ENCODE measurements at places on chromosomes 7 and 10.

DNA sequence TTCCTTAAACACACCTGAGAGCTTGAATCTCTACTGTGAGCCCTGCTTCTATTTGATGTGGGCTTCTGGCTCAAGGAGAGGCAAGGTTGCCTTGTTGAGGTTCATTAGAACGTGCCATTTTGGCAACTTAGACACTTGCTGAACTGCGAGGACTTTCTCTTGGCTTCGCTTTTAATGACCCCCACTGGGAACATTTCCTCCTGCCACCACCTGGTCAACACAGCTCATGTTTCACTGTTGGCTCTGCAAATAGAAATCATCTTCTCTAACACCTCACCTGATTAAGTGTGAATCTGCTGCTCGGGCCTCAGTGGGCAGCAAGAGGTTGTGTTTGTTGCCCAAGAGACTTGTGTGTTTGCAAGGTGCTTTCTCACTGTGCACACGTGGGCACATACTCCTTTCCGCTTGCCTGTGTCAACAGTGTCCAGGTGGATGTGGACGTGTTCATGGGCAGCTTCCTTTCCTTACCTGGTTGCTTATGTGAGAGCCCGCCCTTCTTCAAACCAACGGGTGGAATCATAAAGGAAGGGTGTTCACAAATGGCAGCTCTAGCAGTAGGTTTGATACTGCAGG lies 147.0 kb downstream of the NRP1 start:
- DNase-seq: no peak

- no peak for DNase-seq
Measured at GRCh38 chr7:25124465-25125136, 459 bp downstream of the CYCS start.

DNA sequence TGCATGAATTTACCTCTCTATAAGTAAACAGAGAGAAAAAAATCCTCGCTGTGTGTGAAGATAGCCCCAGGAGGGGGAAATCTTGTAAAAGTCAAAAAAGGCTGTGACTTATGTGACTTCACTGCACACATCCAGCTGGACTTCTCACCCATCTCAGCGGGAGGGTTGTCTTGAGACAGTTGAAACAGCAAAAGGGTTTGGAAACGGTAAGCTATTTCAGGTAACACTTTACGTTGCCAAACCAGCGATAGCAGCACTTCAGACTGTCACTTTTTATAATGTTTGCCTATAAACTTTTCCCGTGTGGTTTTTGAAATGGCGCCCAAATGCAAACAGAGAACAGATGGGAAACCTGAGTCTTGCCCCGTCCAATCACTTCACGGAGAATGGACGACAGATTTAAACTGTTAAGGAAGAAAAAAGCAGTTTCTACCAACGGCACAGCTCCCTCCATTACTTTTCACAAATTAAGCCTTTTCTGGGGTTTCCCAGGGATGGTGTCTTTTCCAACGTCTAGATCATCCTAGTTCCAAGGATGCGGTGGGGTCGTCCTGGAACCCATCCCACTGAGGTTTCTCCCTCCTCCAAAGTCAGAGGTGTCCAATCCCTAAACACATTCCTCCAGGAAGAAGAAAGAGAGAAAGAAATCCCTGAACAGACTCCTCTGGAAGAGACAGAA lies 25.2 kb downstream of the FGFR2 start:
- DNase-seq: no peak

GRCh38 chr10:131312478-131312836 lies 936 bp upstream of the TCERG1L start:
- no peak for DNase-seq

DNA sequence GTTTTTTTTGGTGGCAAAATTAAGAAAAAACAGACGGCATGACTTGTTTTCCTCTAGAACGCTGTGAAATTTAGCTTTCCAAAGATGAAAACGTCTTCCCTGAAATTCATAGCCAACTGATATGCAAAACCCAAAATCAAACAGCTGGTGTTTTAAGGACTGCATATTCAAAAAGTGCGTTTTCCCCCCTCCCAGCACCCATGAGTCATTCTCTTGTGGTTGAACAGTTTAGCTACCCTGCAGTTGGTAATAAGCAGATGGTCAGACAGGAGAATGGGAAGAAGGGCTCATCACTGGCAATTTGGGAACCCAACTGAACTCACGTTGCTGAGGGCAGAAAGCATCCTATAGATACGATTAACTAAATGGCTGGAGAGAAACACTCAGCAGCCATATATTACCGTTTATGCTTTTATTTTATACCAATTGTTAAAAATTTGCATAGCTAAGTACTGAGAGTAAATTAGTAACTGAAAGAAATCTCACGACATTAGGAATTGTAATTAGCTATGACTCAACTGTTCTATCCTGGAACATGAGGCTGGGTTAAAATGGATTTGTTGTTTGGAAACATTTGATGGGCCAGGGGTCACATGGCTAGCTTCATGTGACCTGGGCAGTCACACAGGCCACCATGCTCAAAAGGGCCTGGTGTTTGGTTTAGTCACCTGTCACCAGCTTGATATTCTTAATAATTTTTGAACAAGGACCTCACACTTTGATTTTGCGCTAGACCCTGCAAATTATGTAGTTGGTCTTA lies 343.1 kb downstream of the PHTF2 start:
- DNase-seq: no peak

DNA sequence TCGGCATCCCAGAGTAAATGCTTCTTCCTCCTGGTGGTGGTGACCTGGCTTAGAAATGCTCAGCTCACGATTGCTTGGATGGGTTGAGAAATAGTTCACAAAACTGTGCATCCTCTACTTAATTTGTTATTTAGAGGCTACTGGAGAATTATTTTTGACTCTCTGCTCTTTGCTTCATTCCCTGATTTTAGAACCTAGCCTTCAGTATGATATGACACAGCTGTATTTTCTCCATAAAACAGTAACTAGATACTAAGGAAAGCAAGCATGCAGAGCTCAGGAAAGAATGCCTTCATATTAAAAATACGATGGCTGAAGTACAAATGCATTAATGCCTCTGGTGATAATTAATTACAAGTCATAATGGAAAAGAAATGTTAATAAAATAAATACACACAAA lies 602.0 kb upstream of the COBL start:
- DNase-seq: no peak

DNA sequence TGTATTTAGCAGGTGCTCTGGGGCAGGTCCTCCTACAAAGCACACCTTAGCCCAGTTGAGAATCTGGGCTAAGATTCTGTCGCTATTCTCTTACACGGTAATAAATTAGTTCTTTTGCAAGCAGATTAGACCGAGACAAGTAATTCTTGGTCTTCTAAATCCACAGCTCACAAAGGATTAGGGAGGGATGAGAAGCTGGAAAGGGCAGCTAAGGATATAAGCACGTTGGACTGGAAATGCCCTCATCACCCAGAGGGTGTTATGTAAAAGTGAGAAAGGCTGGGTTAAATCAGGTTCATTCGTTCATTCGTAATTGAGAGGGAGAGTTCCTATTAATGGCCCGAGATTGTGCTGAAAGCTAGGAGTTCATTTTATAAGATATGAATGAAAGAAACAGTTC lies 41.8 kb downstream of the PFKFB3 start:
- DNase-seq: no peak

DNA sequence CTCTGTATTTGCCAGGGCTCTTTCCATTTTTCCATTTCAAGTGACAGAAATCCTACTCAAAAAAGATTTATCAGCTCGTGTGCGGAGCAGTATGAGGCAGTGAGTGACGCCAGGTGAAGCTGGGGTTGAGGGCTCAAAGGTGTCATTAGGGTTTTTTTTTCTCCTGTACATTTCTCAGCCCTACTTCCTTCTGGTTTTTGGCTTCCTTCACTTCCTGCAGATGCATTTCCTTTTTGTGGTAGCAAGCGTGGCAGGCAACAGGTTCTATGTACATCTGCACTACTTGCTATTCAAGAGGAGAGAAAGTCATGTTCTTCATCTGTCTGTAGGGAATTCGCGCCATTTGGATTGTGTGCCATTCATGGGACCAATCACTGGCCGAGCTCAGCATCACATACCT lies 52.8 kb upstream of the AOAH start:
- DNase-seq: no peak

- no peak for DNase-seq
Measured at GRCh38 chr7:6012355-6013104, 3.5 kb downstream of the AIMP2 start.

- DNase-seq: no peak
Measured at GRCh38 chr10:3774018-3774813, 10.8 kb downstream of the KLF6 start.

DNA sequence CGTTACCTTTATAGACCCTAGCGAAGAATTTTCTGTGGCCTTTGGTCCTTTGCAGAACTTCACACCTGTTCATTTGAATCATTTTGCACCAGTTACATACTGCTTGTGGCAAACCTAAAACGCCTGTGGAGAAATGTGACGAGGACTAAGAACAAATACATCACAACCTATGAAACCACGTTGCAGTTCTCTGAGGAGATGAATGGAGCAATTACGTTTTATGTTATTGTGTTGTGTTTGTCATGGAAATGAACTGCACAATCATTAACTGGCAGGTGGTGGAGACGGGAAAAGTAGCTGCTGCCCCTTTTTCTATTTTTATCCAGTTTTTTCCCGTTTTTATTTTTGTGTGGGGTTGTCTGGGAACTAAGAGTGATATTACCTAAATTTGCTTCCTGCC lies 505.5 kb downstream of the SDK1 start:
- no peak for DNase-seq

DNA sequence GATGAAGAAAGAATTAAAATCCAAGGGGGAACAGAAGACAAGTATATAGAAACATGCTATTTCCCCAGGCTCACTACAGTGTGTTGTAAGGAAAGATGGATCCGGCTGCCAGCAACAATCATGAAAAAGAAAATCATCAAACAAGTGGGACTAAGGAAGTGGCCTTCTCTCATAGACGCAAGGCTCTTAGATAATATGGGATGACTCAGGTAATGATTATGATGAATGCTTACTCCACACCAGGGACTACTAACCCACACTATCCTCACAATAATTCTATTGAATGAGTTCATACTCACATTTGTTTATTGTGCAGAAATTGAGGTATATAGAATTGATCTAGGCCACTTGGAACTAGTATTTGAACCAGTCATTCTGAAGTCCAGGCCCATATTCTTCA lies 111.2 kb upstream of the BET1 start:
- DNase-seq: no peak

DNA sequence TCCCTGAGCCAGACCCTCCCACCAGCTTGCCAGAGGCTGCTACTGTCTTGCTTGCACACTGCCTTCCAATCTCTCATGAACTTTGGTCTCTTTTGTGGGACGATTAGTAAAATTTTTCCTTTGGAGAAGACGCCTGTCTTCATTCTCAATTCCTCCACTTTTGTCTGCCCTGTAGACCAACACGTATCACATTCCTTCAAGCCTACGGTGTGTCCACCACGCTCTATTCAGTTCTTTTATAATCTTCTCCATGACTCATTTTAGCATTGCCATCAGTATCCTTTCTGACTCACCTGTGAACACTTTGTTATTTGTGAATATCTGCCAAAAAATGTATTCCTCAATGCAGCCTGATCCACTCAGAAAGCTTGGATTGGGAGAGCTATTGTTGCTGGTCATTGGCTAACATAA lies 1.4 kb downstream of the GIMAP5 start:
- no peak for DNase-seq

DNA sequence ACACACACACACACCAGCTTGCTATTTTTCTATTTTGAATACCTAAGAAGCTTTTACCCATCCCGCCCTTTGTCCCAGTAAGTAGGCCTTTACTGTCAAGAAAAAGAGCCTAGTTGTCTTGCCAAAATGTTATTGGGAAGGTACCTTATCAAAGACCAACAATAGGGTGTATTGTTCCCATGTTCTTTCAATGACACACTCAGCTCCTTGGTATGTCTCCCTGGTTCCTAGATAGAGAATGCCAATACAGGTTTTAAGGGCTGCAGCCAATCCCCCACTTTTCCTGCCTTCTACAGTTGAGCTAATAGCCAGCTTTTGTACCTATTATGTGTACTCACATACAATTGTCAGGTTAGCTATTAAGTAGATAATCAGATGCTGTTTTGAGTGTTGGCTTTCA lies 92.0 kb upstream of the LRRTM3 start:
- DNase-seq: no peak

DNA sequence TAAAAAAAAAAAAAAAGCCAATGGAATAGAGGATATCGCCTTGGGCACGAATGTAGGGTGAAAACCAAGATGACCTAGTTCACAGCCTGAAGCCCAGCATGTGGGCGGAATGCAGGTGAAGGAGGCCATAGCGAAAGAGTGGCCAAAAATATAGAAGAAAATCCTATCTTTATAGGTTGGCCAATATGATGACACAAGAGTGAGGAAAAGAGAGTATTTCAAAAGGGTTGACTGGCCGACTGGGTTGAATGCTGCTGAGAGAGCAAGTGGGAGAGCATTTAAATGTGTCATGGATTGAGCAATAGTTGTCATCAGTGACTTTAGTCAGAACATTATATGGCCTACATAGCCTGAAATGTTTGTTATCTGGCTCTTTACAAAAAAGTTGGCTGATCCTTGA lies 17.2 kb upstream of the GLI3 start:
- no peak for DNase-seq

DNA sequence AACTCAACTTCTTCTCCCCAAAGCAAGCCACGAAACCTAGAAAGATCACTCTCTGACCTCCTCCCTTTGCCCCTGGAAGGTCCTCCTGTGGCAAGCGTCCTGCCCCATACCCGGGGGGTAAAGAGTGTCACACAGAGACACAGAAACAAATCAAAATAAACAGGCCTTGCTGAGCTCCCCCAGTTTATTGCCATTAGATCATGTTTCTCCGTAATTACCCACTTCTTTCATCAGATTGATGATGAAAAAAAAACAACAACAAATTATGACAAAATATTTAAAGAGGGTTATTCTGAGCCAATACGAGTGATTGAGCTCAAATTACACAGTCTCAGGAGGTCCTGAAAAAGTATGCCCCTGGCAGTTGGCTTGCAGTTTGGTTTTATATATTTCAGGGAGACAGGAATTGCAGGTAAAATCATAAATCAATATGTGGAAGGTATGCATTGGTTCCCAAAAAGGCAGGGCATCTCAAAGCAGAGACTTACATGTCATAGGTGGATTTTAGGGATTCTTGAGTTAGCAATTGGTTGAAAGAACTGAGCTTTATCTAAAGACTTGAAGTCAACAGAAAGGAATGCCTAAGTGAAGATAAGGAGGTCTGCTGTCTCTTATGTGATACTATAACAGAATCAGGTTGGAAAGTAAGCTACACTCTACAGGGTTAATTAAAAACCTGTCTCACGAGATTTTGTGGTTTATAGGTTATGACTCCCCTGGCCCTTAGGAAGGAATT lies 86.2 kb downstream of the APBB1IP start:
- DNase-seq: no peak

- no peak for DNase-seq
Measured at GRCh38 chr10:67925449-67926005, 41.1 kb downstream of the SIRT1 start.

GRCh38 chr10:78415111-78415510 lies 381.4 kb downstream of the RPS24 start:
- DNase-seq: no peak

- DNase-seq: no peak
Measured at GRCh38 chr7:37052705-37053104, 328.4 kb upstream of the AOAH start.

DNA sequence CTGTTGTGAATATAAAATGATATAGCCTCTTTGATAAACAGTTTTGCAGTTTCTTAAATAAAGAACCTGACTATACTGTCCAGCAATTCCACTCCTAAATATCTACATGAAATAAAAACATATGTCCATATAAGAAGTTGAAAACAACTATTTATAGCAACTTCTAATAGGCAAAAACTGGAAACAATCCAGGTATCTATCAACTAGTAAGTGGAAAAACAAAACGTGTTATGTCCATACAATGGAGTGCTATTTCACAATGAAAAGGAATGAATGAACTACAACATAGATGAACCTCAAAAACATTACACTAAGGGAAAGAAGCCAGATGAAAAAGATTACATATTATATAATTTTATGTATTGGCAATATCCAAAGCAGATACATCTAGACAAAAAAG lies 268.9 kb downstream of the CSTF2T start:
- no peak for DNase-seq
